Osteoblast (primary cell): ENCODE measurements at places on chromosomes 7 and 10. TPM values are rescaled to one million over a fixed set of nuclear protein-coding genes. Genes with fewer than 3 reads are reported as not detected.

DNA sequence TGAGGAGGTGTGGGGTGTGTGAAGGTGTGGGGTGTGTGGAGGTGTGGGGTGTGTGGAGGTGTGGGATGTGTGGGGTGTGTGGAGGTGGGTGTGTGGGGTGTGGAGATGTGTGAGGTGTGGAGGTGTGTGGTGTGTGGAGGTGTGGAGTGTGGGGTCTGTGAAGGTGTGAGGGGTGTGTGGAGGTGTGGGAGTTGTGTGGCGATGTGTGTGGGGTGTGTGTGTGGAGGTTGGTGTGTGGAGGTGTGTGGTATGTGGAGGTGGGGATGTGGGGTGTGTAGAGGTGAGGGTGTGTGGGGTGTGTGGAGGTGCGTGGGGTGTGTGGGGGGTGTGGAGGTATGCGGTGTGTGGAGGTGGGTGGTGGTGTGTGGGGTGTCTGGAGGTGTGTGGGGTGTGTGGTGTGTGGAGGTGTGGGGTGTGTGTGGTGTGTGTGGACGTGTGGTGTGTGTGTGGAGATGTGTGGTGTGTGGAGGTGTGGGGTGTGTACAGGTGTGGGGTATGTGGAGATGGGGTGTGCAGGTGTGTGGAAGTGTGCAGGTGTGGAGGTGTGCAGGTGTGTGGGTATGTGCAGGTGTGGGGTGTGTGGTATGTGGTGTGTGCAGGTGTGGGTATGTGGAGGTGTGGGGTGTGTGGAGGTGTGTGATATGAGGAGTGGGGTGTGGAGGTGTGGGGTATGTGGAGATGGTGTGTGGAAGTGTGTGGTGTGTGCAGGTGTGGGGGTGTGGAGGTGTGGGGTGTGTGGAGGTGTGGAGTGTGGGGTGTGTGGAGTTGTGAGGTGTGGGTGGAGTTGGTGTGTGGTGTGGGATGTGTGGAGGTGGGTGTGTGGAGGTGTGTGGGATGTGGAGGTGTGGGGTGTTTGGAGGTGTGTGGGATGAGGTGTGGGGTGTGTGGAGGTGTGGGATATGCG is 34.5 kb downstream of the SPDYE17 start:
- no peak overlapping the region for H3K27ac ChIP-seq
- H3K4me1 ChIP-seq, result no peaks in the 10 kb centered on the region
- no peaks in the 10 kb centered on the region for H3K36me3 ChIP-seq
- H3K27me3 ChIP-seq, result no peaks in the 10 kb centered on the region
- H3K4me3 ChIP-seq, result no peak overlapping the region

DNA sequence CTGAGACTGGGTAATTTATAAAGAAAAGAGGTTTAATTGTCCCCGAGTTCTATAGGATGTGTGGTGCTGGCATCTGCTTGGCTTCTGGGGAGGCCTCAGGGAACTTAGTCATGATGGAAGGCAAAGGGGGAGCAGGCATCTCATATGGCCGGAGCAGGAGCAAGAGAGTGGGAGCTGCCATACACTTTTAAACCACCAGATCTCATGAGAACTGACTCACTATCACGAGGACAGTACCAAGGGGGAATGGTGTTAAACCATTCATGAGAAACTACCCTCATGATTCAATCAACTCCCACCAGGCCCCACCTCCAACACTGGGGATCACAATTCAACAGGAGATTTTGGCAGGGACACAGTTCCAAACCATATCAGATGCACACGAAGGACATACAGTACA is 199.9 kb upstream of the DPP6 start:
- no peak for DNase-seq
- H3K4me1 ChIP-seq, result no peaks in the 10 kb centered on the region
- H3K27me3 ChIP-seq, result no peaks in the 10 kb centered on the region

The KIAA1217 gene
- 36.8 and 51.0 TPM in 2 replicates for total RNA-seq

DNA sequence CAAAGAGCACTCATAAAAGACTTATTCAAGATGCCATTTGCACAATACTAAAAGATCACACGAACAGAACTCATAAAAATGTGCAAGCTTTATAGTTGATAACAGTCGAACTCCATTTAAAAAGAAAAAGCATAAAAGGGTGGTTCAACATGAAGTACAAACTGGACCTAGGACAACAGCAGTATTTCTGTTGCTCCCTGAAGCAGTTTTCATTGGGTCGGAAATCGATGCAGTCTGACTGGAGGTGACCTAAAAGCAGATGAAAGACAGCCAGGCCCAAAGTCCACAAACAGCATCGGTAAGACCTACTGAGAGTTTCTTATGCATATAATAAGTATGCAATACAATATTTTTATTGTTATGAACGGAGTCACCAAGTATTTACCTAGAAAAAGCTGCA is 23.9 kb downstream of the FAM171A1 start:
- DNase-seq, result no peak
- no peak overlapping the region for H3K27ac ChIP-seq
- peaks cover 16% of the 10 kb centered on the region for H3K4me1 ChIP-seq
- H3K4me3 ChIP-seq, result no peak overlapping the region

GRCh38 chr7:136086712-136087111 is 109.6 kb upstream of the MTPN start:
- H3K4me1 ChIP-seq, result no peaks in the 10 kb centered on the region
- H3K27me3 ChIP-seq, result no peaks in the 10 kb centered on the region
- peak overlapping the region; percentile 68 for H3K4me3 ChIP-seq
- H3K27ac ChIP-seq, result peak overlapping the region; percentile 37

DNA sequence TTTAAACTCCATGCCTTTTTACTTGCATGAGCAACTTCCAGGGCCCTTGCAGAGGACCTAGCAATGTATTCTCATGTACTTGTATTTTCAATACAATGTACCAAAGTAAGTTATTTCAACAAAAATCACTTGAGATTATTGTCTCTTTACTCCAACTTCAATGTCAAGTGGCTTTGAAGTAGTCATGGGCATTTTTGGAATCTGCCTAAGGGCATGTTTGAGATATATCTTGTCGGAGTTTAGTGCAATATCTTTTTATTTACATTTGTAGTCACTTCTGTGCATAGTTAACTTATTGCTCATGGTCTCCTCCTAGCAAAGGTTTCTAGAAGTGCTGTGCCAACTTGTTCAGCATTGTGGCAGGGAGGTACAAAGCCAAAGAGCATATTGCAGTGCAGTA is 508.7 kb upstream of the SEMA3D start:
- H3K36me3 ChIP-seq, result no peaks in the 10 kb centered on the region
- no peaks in the 10 kb centered on the region for H3K4me1 ChIP-seq
- no peak overlapping the region for H3K4me3 ChIP-seq
- no peak for DNase-seq
- no peak overlapping the region for H3K27ac ChIP-seq
- no peaks in the 10 kb centered on the region for H3K27me3 ChIP-seq

DNA sequence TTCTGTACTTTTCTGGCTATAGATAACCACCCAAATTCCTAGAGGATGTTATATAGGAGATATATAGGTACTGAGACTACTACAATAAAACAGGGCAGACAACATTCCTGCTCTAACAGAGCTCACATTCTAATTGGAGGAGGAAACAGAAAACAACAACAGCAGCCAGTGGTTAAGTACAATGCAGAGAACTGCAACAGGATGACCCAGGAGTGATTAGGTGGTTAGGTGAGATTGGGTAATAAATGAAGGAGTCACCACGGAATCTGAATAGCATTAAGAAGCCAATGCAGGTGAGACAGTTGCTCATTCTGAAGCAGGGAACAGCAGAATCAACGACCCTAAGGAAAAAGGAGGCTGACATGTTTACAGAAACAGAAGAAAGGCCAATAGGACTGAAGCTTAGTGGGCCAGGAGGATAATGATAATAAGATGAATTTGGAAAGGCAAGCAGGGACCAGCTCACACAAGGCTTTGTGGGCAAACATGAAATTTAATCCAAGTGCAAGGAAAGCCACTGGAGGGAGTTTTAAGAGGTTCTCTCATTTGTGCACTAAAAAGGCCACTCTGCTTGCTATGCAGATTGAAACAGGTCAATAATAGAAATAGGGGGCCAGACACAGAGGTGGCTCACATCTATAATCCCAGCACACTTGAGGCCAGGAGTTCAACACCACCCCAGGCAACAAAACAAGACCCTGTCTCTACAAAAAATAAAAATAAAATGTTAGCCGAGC is 16.9 kb upstream of the REEP3 start:
- no peak overlapping the region for H3K4me3 ChIP-seq
- DNase-seq, result no peak
- no peaks in the 10 kb centered on the region for H3K27me3 ChIP-seq
- no peaks in the 10 kb centered on the region for H3K36me3 ChIP-seq
- H3K27ac ChIP-seq, result no peak overlapping the region

The OPN4 gene
- not detected in 2 replicates for total RNA-seq

The IFIT2 gene
- 7.7 and 9.0 TPM in 2 replicates for total RNA-seq

The IRF5 gene
- under 0.01 TPM in 2 replicates for total RNA-seq

GRCh38 chr10:108410236-108410635 is 1245.7 kb upstream of the SORCS1 start:
- no peaks in the 10 kb centered on the region for H3K4me1 ChIP-seq
- no peaks in the 10 kb centered on the region for H3K36me3 ChIP-seq
- no peak overlapping the region for H3K27ac ChIP-seq
- H3K27me3 ChIP-seq, result no peaks in the 10 kb centered on the region
- no peak overlapping the region for H3K4me3 ChIP-seq

The MYH16 gene
- under 0.01 TPM in 1 of 2 replicates, not detected in the other for total RNA-seq

DNA sequence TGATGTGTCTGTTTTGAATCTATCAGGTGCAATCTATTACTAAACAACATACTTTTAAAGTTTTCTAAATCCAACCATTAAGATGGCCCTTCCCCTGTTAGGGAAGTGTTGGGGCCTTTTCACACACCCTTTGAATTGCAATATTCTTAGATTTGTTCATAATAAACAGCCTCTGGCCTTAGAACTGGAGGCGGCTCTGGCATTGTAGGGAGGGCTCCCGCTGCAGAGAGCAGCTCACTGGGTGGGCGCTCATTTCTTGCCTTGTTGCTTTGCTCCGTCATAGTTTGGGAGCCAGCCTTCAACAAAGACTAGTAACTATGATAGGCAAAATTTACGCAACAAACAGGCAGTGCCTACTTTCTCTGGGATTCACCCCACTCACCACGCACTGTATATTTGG is 4.2 kb upstream of the HOXA10 start:
- H3K36me3 ChIP-seq, result peaks cover 8% of the 10 kb centered on the region
- peaks cover 71% of the 10 kb centered on the region for H3K4me1 ChIP-seq
- peak overlapping the region; percentile 75 for H3K4me3 ChIP-seq

The TMEM213 gene
- not detected in 2 replicates for total RNA-seq

GRCh38 chr10:37748170-37748569 is 109.2 kb downstream of the ZNF248 start:
- H3K36me3 ChIP-seq, result no peaks in the 10 kb centered on the region
- H3K4me1 ChIP-seq, result no peaks in the 10 kb centered on the region

The PWWP2B gene
- 15.3 and 18.5 TPM in 2 replicates for total RNA-seq
